ENCODE measurements at places on chromosomes 7 and 10.

DNA sequence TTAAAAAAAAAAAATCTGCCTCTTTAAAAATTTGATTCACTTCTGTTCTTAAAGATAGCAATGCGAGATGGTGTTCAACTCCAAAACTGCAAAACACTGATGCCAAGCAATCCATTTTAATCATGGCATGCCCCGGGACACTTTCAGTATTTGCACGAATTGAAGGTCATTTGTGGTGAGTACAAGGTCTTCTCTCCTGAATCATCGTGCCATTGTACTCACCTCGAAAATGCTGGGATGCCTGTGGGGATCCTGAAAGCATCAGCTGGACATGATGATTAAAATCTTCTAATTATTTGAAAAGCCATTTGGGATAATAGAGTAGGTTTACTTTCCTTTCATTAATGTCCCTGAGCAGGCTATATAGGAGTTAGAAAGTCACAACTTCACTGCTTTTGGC lies 125.1 kb upstream of the NRP1 start:
- no peak for DNase-seq

DNA sequence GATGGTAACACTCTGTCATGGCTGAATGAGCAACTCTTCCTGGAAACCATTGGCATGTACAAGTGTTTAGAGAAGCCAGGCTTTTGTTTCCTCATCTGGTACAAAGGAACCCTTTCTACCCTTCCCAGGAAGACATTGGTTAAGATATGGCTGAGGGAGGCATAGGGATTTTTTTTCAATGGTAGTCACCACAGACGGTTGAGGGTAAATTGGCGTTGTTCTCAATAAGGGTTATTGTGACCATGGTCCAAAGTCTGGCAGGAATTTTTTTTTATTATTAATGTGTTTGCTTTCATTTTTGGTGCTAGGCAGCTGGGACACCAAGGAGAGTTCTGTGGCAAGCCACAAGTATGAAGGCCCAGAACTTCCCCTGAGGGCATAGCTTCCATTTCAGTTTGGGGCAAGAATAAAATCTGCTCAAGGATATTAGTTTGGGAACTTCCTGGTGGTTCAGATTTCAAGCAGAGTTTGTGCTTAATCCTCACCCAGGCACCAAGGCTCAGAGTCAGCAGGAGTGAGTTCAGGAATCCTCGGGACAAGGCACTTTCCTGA lies at the start of gene PLEKHS1:
Gene PLEKHS1, plus strand, starts transcription at position 502 of the 552 bp plus-strand sequence. CDS start 3,596 bp downstream, outside the sequence.
- no peak for DNase-seq

DNA sequence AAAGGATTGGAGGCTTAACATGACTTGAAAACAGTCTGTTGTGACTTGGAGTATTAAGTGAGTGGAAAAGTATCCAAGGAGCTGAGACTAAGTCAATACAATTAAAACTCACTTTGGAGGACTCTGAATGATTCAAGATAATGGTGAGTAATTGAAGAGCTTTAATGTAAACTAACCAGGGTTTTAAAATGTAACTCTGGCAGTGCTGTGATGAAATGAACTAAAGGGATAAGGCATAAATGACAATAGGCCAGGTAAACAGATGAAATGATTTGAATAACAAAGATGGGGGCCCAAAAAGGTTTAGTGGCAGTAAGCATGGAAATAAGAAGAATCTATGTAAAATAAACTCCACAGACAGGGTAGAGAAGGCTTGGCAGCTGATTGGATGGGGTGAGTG lies 316.5 kb upstream of the CACNA2D1 start:
- DNase-seq = no peak

GRCh38 chr10:89548673-89549072 lies 13.3 kb upstream of the SLC16A12 start:
- DNase-seq = no peak

- DNase-seq = no peak
These were observed 539 bp upstream of the COX19 start for GRCh38 chr7:975702-976473.

GRCh38 chr10:88913127-88913526 lies 33.1 kb downstream of the STAMBPL1 start:
- no peak for DNase-seq

DNA sequence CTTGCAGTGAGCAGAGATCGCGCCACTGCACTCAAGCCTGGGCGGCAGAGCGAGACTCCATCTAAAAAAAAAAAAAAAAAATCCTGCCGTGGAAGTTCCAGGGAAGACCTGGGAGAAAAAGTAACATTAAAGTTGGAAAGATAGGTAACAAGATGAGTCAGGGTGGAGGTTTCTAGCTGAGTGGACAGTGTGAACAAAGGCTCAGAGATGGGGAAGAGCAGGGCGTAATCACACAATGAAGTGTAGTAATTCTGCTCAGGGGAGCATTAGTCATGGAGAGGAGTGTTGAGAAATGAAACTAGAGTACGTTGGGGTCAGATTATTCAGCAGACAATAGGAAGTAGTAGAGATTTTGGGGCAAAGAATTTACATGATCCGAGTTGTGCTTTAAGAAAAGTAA lies 21.6 kb upstream of the WASL start:
- no peak for DNase-seq

- DNase-seq = no peak
These were observed 98.9 kb downstream of the KAT6B start for GRCh38 chr10:74925291-74925690.

- DNase-seq = no peak
These were observed 9.5 kb upstream of the SUN1 start for GRCh38 chr7:822692-823276.

DNA sequence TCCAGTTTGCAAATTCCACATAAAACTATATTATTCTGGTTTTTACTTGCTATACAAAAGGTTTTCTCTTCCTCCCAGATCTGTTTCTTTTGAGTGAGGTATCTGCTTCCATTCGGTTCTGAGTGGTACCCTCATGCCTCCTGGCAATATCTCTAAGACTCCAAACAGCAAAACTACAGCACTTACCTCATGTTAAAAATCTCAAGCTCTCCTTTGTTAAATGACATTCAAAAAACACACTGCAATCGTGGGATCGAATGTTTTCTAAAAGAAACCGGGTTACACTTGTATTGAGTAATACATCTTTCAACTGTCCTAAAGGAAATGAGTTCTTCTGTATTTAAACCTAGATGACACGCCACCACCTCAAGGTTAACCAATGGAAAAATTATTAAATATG lies 11.1 kb downstream of the YWHAG start:
- DNase-seq = no peak

- no peak for DNase-seq
These were observed 335.4 kb upstream of the KAT6B start for GRCh38 chr10:74491014-74491413.

DNA sequence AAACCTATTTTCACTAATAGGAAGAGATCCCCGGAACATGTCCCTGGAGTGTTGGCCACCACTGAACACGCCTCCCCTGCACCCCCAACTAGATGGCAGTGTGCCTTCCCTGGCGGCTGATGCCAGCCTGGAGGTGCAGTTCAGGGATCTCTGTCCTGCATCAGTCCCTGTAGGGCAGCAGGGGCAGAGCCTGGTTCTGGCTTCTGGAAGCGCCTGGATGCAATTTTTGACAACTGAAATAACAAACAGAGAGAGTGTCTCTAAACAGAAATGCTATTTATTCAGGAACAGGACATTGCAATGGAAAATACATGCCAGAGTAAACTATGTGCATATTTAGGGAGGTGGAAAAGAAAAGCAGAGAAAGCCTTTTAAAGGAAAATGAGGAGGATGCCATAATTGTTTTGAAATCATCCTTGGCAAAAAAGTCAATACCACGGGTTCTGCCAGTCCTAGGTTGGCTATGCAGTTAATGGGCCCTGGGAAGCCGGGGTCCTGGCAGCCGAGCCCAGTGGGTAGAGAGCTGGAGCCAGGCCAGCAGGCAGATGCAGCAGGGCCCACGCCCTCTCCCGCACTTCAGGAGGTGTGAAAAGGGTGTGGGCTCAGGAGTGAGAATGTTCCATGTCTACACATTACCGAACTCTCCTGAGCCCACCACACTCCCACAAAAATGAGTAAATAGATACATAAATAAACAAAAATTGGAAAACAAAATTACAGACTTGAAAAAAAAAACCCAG lies 18.5 kb downstream of the ANTXRL start:
- DNase-seq = no peak

- no peak for DNase-seq
These were observed 208.2 kb downstream of the WDR11 start for GRCh38 chr10:121059351-121059750.

- no peak for DNase-seq
These were observed 480.3 kb downstream of the RPS24 start for GRCh38 chr10:78513986-78514385.

Data from nephron progenitor cell (in vitro differentiated cells).